Dorsolateral prefrontal cortex (tissue), 122 donors: ENCODE measurements at places on chromosomes 5 and 9. TPM values are rescaled to one million over a fixed set of nuclear protein-coding genes. Genes with fewer than 3 reads are reported as not detected.
A peak's percentile ranks its signal among the peaks of the same experiment; 100 is the strongest.

GRCh38 chr9:34233672-34234071, 54.8 kb downstream of the UBAP1 start:
- DNase-seq = no peak

GRCh38 chr9:11618241-11618805, 1005.5 kb upstream of the PTPRD start:
- DNase-seq = no peak

DNA sequence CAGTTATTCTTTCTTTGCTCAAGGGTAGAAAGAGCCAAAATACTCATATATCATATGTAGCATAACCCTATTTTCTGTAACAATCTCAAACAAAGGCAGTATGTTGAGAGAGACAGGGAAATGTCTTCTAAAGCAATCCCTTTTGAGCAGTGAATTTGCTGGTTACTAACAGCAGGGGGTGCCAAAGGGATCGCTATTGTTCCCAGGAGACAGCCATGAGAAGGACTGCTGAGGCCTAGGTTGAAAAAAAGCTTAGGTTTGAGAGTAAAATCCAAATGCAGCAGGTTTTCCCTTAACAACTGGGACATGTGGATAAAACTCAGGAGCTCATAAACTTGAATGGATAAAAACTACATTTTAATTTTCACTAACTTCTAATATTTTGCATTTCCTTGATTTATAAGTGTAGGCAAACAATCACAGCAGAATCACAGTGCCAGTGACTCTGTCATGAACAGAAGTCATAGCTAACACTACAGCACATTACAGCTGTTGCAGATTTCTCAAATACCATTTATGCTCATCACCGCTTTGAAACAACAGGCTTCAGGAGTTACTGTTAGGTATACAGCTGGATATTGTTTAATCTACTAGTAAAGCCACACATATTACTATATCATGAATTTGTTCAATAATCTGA, 148.4 kb downstream of the MAPKAP1 start:
- DNase-seq = peak; percentile 58

DNA sequence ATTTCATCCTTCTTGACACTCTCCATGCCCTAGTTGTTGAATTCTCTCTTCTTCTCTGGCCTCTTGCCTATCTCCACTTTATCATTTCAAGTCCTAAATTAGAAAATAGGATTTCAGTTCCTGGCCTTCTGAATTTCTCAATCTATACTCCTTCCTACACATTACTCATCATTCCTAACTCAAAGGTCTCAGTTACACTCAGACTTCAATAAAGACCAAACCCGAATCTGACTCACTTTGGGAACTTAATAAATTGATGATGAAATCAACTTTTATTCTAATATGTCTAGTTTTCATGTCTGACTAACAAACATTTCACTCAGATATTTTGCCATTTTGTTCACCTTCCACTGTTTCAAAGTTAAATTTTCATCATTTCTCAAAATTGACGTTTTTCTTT, 113.6 kb upstream of the TSLP start:
- no peak for DNase-seq

DNA sequence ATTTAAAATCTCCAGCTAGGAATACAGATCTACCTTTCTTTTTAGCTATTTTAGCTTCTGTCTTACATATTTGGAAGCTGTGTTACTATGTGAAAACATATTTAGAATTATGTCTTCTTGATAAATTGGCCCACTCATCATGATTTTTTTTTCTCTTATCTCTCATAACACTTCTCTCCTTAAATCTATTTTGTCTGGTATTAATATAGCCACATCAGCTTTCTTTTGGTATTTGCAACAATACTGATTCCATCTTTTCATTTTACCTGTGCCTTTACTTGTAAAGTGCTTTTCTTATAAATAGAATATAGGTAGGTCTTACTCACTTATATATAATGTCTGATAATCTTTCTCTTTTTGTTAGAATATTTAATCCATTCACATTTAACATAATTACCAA, 19.6 kb downstream of the PJA2 start:
- no peak for DNase-seq

DNA sequence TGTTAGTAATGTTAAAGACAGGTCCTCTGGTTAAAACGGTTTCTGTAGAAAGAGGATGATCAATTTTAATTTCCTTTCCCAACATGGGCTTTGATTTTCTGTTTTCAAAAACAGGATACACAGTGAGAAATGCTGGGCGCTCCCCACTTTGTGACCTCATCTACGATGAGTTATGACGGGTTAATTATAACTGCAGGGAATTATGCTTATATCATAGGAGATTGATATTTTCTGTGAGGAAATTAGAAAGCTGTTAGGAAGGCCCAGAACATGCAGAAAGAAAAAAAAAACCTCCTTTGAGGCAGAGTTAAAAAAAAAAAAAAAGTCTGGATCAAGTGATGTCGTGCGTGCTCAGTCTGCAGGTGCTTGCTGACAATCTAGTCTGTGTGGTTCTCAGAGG, 176.8 kb upstream of the OTULINL start:
- no peak for DNase-seq

GRCh38 chr5:96933764-96934707, 1.8 kb upstream of the LNPEP start:
- no peak for DNase-seq

- no peak for DNase-seq
Observed at GRCh38 chr5:171435908-171436307, 16.5 kb downstream of the FGF18 start.

GRCh38 chr9:3931058-3931457, 368.8 kb downstream of the GLIS3 start:
- no peak for DNase-seq

DNA sequence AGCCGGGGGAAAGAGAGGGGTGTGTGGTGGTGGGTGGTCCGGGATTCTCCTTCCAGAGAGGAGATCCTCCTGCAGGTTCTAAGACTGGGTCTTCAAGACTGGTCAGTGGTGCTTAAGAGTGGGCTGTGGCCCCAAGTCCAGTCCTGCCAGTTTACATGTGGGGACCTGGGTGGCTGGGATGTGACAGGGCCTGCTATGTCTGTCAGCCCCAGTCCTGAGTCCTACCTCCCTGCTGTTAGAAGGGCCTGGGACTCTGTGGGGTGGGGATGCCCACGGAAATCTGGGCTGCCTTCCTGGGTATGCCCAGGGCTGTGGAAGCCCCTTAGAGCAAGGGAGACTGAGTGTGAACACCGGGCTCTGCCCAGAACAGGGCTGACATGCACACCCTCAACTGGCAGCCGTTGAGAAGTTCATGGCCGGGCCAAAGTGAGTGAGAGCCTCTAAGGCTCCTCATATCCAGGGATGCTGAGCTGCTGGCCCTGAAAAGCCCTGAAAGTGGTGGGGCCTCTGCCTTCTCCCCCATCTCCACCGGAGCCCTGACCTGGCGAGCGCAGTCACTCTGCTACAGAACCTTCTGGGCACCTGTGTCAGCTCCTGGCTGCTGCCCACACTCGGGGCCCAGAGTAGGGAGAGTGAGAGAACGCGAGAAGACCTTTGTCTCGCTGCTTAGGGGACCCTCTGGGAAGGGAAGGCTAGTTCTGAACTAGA, 1.7 kb downstream of the PHF2 start:
- no peak for DNase-seq

GRCh38 chr5:9903801-9904200, 273.6 kb upstream of the TAS2R1 start:
- no peak for DNase-seq

GRCh38 chr9:98641695-98642094, 67.0 kb downstream of the GABBR2 start:
- DNase-seq = no peak

- no peak for DNase-seq
Observed at GRCh38 chr5:135364421-135365262, 34.4 kb downstream of the MACROH2A1 start.

DNA sequence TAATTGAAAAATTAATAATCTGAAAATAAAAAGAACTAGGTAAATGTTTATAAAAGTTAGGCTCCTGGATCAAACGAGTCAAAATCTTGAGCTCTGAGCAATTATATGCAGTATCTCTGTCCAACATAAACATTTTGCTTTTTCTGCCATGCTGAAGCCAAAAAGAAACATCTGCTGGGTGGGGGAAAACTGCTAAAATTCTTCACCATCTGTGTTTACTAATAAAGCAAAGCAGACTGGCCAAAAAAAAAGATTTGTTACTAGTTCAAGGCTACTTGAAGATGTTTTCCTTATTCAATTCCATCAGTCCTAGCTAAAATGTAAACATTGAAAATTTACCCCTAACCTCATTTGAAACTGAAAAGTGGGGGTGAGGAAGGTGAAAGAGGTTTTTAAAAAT, 29.7 kb downstream of the GTF3C4 start:
- DNase-seq = no peak

- DNase-seq = peak; percentile 78
Observed at GRCh38 chr5:60339691-60340201, 360.2 kb downstream of the DEPDC1B start.

DNA sequence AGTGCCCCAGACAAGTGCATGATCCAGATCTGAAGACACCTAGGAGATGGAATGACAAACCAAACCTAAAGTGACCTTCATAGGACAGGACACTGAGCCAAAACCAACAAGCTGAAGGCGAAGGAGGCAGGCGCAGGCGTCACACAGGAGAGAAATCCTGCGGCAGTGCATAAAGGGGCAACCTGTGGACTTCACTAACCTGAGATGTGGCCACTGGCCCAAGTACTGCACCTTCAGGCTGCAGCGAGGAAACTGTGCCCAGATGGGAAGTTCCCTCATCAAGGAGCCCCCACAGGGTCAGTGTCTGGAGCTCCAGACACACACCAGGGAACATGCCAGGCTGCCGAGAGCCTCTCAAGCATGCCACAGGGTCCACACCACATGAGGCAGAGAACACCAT, 3.7 kb downstream of the IPPK start:
- DNase-seq = no peak

DNA sequence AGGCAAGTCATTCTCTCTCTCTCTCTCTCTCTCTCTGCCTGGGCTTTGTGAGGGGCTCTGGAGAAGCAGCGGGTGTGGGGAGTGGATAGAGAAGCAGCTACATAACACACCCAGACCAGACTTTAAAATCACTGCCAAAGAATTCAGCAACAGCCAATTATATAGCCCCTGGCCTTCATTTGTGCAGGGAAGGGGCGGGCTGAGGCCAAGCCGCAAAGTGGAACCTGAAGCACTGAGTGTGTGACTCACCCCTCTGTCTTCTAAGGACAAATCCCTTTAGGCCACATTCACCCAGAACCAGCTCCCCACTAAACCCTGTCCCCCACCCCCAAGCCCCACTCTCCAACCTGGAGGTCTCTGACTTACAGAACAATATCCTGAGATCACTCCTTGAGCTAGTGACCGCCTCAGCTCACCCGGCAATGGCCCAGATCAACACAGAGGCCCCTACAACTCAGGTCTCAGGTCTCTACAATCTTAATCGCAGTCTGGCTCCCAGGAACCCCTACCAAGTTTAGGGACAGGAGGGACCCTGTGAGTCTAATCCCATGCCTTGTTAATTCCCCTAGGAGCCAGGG, 6.0 kb downstream of the B4GALT1 start:
- DNase-seq = no peak

DNA sequence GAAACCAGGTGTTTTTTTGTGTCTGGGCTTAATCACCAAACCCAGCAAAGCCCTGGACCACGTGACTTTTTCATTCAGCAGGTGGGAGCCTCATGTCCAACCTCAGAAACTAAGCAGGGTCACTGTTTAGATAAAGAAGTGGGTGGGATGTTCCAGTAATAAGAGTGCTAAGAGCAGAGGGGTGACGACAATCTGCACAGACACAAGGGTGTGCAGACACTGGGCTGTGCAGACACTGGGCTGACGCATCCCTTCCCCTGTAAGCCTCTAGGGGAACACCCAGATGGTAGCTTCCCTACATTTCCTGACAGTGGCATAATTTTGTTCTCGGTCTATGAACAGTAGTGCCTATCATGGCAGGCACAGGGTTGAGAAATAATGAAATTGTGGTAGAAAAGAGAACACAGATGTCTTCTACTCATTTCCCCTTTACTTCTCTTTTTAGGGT, 85.1 kb downstream of the SAXO1 start:
- DNase-seq = no peak

GRCh38 chr5:147431586-147431985, 78.3 kb downstream of the DPYSL3 start:
- no peak for DNase-seq

- no peak for DNase-seq
Observed at GRCh38 chr5:169809281-169809680, 171.0 kb downstream of the INSYN2B start.

- DNase-seq = no peak
Observed at GRCh38 chr9:76733096-76733495, 31.1 kb upstream of the PCA3 start.

GRCh38 chr5:123732257-123732656, 220.3 kb downstream of the CSNK1G3 start:
- no peak for DNase-seq

GRCh38 chr5:158807-159447, 32.4 kb upstream of the LRRC14B start:
- no peak for DNase-seq

DNA sequence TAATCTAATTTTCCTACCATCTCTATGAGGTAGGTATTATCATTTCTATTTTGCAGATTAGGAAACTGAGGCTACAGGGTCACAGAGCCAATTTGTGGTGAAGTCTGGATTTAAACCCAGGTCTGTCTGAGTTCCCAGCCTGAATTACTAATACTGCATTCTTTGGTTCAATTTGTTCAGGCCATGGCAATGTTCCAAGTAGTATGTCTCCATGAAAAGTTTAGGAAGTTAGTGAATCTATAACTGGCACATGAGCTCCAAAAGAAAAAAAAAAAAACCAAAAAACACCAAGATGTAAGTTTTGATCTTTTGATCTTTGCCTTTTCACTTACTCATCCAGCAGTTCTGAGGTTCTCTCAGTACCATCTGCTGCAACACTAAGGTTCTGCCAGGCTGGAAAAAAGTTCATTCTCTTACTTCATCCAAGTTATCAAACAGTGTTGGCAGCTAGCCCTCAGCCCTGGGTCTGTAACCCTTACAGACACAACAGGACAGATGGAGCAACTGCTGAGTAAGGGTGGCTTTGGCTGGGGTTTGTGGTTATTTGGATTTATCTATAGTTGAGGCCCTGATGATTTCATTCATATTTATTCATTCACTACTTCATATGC, 4.4 kb upstream of the TMEM268 start:
- no peak for DNase-seq

GRCh38 chr9:108040783-108041182, 551.2 kb upstream of the KLF4 start:
- DNase-seq = no peak

GRCh38 chr5:80780761-80781285, 126.0 kb upstream of the DHFR start:
- no peak for DNase-seq

DMRT3 gene
- 0.69 TPM for total RNA-seq

ATG12 gene
- 41.1 TPM for total RNA-seq

EIF4E1B gene
- total RNA-seq = 11.4 TPM

CACNA1B gene
- 81.1 TPM for total RNA-seq

PCDHGA6 gene
- 11.4 TPM for total RNA-seq

MYMK gene
- not detected for total RNA-seq

PLGRKT gene
- total RNA-seq = 12.8 TPM

AFAP1L1 gene
- 6.0 TPM for total RNA-seq

WDR31 gene
- total RNA-seq = 6.0 TPM

BTNL3 gene
- 0.31 TPM for total RNA-seq

SPINK7 gene
- not detected for total RNA-seq

ARPC5L gene
- 44.9 TPM for total RNA-seq

DOCK8 gene
- 7.7 TPM for total RNA-seq

EEIG1 gene
- total RNA-seq = 123 TPM

MYOT gene
- total RNA-seq = 3.7 TPM
